EH (cell line): ENCODE measurements at places on chromosomes 4 and X.

- no peak for DNase-seq
These were observed 159.4 kb downstream of the MGST2 start for GRCh38 chr4:139824882-139825522.

DNA sequence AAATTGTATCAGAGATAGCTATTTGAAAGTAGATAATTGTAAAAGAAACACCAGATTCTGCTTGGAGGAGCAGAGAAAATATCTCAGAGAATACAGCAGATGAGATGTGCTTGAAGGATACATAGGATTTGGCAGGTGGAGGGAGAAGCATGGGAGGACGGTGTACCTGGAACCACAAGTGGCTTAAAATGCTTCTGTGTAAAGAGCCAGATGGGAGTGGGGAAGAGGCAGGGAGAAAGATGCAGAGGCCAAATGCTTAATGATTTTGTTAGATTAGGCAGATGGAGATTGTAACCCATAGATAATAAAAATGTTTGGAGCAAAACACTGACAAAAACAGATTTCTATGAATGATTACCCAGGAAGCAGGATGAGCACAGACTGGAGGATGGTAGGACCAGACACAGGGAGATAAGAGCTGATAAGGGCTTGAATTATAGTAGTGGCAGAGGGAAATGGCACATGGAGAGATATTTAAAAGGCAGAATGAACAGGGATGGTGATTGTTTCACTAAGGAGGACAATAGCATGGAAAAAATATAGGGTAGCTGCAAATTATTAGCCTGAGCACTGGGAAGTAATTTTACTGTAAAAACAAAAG is 145.7 kb upstream of the TBC1D9 start:
- DNase-seq, result no peak

- DNase-seq, result peak; percentile 53
These were observed 4.3 kb upstream of the SH3BP2 start for GRCh38 chr4:2788532-2789103.

- DNase-seq, result no peak
These were observed 55.6 kb downstream of the RTL9 start for GRCh38 chrX:110414273-110414672.

DNA sequence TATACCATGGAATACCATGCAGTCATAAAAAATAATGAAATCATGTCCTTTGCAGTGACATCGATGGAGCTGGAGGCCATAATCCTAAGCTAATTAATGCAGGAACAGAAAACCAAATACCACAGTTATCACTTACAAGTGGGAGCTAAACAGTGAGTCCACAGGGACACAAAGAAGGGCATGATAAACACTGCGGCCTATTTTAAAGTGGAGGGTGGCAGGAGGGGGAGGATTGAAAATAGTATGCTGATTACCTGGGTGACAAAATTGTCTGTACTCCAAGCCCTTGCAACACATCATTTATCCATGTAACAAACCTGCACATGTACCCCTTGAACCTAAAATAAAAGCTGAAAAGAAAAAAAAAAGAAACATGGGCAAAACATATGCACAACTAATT is 16.7 kb upstream of the SLC9B1 start:
- DNase-seq, result no peak

DNA sequence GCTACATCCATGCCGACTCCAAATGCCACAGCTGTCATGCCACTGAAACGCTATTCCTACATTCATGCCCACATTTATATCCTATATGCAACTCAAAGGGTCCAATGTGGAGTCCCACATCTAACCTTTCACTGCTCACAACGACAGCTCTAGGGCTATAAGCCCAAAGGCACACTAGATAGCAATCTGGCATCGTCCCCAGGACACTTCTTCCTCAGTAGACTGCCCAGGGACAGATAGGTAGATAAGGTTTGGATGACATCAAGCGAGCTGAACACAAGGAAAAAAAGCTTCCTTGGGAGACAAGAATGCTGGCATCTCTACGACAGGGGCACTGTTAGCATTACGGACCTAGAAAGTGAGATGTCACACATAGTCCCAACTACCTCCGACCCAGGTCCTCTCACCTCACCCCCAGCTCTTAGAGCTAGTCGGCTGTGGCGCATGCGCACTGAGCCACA is 685 bp downstream of the RAB9B start:
- no peak for DNase-seq

DNA sequence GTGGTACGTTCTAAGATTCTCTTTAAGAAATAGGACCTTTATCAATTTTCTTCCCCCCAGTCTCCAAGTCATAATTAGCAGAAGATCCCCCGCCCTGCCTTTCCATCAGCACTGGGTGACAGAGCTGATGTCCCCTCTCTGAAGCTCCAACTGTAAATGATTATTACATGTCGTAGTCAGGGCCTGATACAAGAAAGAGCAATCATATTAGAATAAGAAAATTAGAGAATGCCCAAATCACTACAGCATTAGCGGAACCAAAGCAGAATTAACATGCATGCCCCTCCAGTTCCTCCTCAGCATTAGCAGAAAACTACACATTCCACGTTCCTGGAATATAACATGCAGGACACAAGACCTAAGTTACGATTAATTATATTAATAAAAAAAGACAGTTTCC is 717 bp downstream of the GPM6B start:
- no peak for DNase-seq

DNA sequence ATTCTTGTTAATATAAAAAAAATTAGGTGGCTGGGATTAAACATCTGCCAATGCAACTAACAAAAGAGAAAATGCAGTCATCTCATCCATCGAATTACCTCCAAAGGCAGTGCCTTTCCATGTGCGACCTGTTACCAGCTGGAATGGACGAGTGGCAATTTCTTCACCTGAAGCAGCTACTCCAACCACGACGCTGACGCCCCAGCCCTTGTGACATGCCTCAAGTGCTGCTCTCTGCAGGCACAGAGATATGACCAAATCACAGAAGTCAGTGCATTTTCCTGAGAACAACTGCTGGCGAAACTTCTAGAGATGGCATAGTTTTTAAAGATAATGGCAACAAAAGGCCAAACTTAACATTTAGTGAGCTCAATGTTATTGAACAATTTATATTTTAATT is 13.8 kb downstream of the ADH5 start:
- no peak for DNase-seq

GRCh38 chr4:82789025-82789776 is 9.4 kb downstream of the SCD5 start:
- no peak for DNase-seq
